ENCODE measurements at places on chromosomes 7 and 10.

GRCh38 chr7:17123020-17123419, 175.4 kb upstream of the AHR start:
- no peak for DNase-seq

GRCh38 chr10:70675496-70676161, 3.3 kb downstream of the ADAMTS14 start:
- DNase-seq = no peak

DNA sequence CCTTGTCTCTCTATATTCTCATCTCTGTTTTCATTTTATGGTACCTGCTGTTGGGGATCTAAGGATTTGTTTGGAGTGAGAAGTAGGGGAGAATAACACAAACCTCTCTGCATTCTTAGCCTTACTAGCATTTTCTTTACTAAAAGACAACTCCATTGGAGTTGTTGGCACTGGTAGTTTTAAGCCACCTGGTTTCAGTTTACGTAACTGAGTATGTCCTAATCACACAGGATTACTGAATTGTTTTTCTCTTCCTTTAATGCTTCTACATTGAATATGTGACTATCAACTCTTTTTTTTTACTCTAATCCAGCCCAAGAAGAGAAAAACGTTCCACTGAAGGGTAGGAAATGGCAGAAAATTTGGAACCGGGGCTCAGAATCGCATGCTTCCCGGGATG, 30.0 kb upstream of the TRIL start:
- DNase-seq = no peak

DNA sequence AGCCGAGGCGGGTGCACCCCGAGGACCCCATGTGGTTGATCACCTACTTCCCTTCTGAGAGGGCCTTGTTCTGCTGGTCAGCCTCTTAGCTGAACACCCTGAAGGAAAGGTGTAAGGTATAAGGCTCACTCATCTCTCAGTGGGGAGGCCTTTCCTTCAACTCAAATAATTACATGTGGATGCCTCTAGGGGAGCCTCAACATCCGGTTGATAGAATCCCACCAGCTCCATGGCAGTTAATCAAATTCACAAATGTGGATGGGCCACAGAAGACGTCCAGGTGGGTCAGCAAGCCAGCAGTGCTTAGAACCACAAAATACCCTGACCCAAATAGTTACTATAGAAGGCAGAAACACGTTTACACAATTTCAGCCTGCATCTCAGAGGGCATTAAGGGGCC, 37.7 kb upstream of the ZNF32 start:
- no peak for DNase-seq

DNA sequence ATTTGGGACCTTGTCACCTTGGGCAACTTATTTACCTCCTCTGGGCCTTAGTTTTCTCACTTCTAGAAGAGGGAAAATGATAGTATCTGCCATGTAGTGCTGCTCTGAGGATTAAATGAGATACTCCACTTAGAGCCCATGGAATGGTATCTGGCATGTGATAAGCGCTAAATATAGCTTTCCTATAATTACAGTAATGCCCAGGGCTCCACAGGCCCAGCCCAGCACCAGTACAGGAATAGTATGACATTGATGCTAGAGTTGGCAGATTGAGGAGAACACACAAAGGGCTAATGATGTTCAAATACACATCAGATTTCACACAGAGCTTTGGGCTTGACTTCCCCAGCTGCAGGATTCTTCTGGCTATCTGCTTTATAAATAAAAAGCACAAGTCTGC, 34.9 kb downstream of the FAS start:
- DNase-seq = no peak

GRCh38 chr7:85025312-85025756, 161.5 kb downstream of the SEMA3D start:
- no peak for DNase-seq

GRCh38 chr10:113711142-113711541, 31.4 kb downstream of the CASP7 start:
- no peak for DNase-seq
